Central memory CD8-positive, alpha-beta T cell (primary cell): ENCODE measurements at places on chromosomes 3 and 15.

DNA sequence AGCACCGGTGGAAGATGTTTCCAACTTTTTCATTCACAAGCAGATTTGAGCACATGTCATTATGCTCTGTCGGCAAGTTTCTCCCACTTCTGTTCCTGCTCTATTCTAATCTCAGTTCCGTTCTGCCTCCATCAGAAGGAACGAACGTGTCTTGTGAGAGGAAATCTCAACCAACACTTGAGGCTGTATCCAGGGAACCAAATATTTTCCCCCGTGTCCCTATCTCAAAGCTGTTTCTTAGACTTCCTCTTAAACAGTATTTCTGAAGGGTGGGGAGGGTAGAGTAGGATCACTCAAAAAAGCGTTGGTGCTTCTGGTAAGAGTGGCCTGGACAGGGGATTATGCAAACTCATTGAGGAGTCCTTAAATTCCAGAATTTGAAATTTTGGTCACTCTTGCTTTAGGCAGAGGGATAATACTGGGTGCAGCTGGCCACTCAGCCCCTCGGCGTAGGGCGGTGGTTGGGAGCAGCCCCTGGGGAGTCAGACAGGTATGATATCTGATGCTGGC, 54.9 kb downstream of the FRMD4B start:
- DNase-seq = no peak

- DNase-seq = no peak
Measured at GRCh38 chr3:78873641-78874040, 894.2 kb downstream of the ROBO1 start.

GRCh38 chr15:80163217-80163616, 10.4 kb downstream of the FAH start:
- DNase-seq = no peak

DNA sequence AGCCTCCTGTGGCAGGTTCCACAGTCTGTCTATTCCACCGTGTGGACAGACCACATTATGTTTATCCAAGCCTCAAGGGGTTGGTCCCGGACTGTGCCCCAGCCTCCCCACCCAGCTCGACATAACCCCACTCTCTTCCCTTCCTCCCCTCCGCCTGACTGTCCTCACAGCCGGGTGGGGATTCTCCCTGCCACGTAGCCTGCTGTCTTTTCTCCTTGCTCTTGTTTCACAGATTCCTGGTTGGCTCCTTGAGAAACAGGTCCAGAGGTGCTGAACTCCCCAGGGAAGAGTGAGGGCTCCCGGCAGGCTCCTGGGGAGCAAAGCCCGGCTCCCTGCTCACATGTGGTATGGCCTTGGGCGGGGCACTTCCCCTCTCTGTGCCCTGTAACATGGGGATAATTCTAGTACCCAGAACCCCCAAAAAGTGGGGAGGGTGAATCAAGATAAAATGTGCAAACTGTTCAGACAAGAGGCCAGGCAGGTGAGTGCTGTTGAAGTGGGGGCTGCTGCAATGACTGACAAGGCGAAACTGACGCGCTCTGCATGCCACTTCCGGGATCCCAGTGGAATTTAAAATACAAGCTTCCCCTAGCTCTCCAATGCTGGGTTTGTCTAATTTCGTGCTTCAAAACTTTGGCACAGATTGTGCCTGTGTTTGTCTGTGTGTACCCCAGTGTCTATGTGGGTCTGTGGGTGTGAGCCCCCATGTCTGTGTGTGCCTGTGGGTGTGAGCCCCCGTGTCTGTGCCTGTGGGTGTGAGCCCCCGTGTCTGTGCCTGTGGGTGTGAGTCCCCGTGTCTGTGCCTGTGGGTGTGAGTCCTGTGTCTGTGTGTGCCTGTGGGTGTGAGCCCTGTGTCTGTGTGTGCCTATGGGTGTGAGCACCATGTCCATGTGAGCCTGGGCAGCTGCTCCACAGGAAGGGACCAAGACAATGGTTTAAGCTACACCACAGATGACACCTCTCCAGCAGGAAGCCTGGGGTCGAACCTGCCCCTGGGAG, 160.6 kb upstream of the IQSEC1 start:
- DNase-seq = peak; percentile 17

- DNase-seq = no peak
Measured at GRCh38 chr3:43581343-43581742, 40.5 kb downstream of the ANO10 start.

- DNase-seq = no peak
Measured at GRCh38 chr3:116265976-116266584, 179.2 kb downstream of the LSAMP start.

DNA sequence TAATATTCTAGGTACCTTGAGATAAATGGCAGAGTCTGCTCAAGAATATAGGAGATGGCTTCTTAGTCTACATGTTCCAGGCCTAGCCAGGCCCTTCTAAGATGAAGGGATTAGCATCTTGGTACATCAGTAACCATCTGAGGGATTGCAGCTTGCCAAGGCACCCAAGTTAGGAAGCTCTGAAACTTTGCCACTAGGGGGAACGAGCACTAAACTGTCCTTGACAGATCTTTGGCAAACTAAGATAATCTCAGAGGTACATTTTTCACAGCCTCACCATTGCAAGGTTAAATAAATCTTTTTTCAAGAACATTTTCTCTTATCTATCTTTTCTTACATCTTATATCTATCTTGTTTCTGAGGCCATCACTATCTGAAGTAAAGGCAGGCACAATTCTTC, 351.2 kb downstream of the RAP2B start:
- DNase-seq = no peak

DNA sequence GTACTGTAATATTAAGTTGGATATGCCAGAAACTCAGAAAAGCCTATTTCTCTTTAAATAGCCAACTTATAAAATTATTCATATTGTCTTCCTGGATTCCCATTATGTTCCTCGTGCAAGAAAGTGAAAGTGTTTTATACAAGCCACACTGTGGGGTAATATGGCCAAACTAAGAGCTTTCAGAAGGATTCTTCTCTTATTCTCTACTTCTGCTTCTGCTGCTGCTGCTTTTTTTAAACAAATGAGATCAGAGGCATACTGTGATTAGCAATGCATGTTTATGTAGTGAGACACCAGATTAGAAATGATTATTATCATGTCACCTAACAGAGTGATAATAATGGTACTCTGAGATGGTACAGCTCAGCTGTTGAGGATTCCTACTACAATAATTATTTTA, 1026.5 kb upstream of the CFAP20DC start:
- no peak for DNase-seq

- DNase-seq = no peak
Measured at GRCh38 chr15:78909160-78909695, 35.6 kb downstream of the CTSH start.

DNA sequence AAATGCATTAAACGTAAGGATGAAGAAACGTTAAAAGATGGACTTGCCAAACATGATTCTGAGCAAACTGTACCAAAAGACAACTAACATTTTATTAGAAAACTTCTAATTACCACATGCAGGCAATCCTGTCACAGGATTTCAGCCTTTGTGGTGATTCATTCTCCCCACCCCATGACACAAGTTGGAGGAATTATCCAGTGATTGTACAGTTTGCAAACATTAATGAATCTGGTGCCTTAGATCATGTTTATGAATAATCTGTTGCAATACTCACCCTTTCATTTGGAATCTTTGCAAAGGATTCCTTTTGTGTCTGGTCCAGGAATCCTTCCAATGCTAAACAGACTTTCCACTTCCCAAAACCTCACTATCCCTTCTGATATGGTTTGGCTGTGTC, 23.3 kb upstream of the ERC2 start:
- no peak for DNase-seq

GRCh38 chr15:89542369-89542768, 32.9 kb upstream of the TICRR start:
- no peak for DNase-seq

DNA sequence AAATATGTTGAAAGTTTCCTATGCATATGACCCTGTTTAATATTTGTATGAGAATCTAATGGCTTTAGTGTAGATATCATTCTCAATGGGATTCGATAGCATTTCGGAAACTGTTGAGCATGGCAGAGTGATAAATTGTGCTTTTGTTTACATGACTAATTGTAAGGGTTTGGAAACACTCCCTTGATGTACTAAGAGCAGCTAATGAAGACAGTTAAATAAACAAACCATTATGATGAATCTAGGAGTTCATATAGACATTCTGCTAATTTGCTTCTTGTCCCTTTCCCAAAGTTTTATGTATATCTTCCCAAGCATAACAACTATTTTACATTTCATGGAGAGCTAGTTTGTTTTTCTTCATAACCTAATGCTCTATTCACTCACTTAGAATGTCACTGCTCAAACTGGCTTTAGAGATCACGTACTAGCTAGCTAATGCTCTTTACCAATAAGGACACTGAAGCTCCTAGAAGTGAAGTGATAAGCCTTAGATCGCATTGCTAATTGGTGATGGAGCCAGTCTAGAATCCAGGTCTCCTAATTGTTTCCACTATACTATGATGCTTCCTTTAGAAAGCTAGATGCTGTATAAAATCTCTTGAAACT, 140.8 kb downstream of the TP63 start:
- no peak for DNase-seq

DNA sequence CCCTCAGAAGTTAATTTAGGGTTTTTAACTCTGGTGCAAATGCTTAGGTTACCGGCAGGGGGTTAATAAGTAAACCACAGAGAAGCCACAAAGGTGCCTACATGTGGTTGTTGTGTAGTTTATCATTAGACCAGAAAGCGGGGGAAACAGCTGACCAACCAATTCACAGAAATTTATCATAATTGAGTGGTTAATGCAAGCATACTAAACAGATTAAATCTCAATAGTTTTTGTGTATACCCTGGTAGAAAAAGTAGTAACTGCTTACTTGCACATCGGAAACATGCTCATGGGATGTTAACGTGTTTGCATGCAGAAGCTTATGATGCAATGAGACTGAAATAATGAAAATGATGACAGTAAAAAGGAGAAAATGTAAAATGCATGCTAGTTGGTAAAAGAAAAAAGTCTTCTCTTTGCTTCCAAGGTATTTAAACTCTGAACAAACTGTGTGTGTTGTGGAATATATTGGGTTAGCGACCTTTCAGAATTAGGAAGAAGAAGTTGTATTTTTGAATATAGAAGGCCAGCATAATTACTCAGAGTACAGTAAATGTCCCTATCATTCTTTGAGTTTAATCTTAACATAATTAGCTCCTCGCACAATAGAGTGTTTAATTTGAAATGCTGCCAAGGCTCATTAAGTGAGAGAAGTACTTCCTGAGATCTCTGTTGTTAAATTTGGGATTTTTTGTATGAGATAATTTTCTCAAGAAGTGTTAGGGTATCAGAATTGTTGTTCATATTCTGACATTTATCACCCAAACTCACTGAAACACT, 316.2 kb downstream of the PTPRG start:
- DNase-seq = no peak

GRCh38 chr3:113954091-113954685, 6.4 kb downstream of the ZDHHC23 start:
- no peak for DNase-seq

DNA sequence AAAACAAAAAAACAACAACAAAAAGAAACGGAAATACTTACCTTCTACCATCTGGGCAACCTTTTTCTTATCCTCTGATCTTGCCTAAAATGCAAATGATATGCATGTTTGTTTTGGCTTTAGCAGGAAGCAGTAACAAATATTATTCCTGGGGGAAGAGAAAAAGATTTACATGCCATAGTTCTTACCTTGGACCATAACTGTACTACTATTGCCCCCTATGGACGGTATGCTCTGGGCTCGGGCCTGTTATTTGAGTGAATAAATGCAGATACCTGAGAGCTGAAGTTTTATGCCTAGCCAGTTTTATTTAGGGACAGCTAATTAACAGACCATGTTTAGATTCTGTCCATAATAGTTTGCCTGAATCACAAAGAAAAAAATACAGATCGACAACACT, 12.6 kb upstream of the STARD5 start:
- DNase-seq = no peak

- no peak for DNase-seq
Measured at GRCh38 chr3:159038405-159038804, 236.6 kb downstream of the MFSD1 start.

DNA sequence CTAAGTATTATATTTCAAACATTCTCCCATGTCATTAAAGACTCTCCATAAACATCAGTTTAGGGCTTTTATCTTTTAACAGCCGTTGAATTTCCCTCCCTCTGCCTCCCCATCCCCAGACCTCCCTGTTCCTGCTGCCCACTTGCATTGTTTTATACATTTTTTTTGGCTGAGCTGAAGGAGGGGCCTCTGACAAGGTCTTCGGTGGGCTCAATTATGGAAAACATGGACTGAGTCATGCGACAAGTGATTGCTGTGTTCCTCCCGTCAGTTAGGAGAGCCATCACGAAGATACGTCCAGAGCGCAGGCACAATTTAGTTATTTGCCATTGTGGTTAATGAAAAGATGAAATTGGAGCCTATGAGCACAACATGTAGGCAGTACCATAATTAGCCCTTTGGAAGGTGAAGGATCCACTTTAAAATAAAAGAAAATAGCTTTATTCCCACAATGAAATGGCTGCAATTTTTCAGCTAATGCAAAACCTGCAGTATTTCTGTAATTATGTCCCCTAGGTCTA, 12.0 kb upstream of the NMNAT3 start:
- DNase-seq = no peak

- DNase-seq = no peak
Measured at GRCh38 chr15:57692709-57693108, 13.8 kb upstream of the POLR2M start.

DNA sequence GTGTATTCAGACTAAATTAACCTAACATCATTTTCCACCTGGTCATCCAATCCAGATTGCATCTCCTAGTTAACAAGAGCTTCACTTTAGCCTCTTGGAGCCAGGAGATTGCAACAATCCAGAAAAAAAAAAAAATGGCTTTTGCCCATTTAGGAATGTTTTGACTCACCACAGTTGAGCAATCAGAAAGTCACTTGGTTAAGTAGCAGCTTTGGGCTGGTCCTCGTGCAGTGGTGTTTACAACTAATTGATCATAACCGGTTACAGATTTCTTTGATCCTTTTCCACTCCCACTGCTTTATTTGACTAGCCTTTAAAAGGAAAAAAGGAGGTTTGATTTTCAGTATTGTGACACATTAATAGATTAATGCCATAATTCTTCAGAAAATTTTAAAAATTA, 688.8 kb upstream of the CCDC54 start:
- DNase-seq = no peak

GRCh38 chr15:85854345-85855097, 59.8 kb upstream of the KLHL25 start:
- peak; percentile 50 for DNase-seq

- no peak for DNase-seq
Measured at GRCh38 chr15:48866141-48866563, 11.8 kb upstream of the EID1 start.

DNA sequence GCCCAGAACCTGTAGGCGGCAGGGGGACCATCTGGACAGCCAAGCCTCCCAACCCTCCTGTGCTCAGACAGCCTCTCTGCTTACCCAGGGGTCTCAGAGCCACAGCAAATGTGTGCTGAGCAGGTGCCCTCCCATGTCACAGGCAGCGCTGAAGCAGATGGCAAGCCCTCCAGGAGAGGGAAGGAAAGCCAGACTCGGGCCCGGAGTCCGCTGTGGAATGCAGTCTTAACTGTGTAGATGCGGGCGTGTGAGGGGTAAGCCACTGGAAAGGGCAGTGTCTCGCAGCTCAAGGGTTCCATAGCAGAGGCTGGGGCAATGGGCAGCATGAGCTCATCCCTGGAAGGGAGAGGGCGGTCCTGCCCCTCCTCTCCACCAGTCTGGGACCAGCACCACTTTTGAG, 45.6 kb downstream of the UMPS start:
- DNase-seq = no peak

GRCh38 chr15:79965846-79966630, 5.0 kb downstream of the BCL2A1 start:
- DNase-seq = no peak

- no peak for DNase-seq
Measured at GRCh38 chr3:141326626-141327025, 41.7 kb upstream of the ZBTB38 start.

GRCh38 chr15:81254916-81255290, 58.2 kb downstream of the IL16 start:
- no peak for DNase-seq

GRCh38 chr3:150232992-150233451, 175.1 kb upstream of the TSC22D2 start:
- DNase-seq = no peak
